Hematopoietic multipotent progenitor cell treated with erythropoietin and hydrocortisone succinate and interleukin-3 and kit ligand, for 8 days (in vitro differentiated cells): ENCODE measurements at places on chromosomes 11 and 22.

DNA sequence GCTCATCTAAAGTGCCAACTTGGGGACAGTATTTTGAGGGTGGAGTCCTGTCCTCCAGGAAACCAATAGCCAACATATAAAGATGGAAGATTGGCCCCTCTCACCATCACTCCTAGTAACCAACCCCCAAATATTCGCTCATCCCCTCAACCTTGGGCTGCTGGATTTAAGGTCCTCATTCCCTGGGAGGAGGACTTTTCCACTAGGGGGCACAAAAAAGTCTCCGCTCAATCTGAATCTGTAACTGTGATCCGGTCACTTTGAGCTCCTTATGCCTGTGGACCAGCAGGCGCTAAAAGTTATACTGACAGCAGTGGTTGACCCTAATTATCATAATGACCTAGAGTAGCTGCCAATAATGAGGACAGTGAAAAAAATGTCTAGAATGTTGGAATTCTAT, 20.5 kb upstream of the CLPB start:
- no peak for DNase-seq

- DNase-seq, result no peak
Observed at GRCh38 chr11:1896468-1896867, 4.8 kb upstream of the PRR33 start.

DNA sequence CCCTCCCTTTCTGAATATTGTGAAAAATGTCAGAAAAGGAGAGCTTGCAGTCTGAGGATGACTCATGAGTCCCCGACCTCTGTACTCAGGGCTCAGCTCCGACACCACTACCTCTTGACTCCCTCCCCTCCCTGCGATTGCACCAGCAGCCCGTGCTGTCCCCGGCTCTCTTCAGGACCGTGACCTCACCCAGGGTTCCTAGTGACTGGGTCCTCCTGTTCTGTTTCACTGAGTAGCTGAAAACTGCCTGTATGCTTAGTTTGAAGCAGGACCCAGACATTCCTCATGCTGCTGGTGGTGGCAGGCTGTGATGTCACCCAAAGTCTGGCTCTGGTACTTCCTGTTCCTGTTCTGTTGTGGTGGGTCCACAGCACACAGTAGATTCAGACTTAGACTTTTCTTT, 11.7 kb downstream of the PHRF1 start:
- DNase-seq, result no peak

GRCh38 chr22:29040385-29041275, 21.0 kb downstream of the C22orf31 start:
- DNase-seq, result peak; percentile 81

DNA sequence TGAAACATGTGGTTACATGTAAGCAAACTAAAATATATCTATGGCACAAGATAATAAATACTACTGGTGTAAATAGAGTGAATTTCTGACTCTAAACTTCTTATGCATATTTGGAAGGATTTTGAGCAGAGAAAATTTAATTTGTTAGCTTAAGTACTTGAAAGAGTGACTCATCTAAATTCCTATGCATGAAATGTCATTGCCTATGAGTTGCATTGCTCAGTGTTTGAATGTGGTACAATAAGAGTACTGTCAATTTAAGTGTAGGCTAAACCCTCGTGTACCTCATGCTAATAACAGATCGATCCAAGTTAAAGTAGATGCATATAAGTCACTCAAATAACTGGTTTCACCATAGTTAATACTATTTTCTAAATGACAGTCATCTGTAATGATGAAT, 5.3 kb upstream of the CARD18 start:
- no peak for DNase-seq

GRCh38 chr11:15563054-15563453, 448.3 kb downstream of the INSC start:
- no peak for DNase-seq

DNA sequence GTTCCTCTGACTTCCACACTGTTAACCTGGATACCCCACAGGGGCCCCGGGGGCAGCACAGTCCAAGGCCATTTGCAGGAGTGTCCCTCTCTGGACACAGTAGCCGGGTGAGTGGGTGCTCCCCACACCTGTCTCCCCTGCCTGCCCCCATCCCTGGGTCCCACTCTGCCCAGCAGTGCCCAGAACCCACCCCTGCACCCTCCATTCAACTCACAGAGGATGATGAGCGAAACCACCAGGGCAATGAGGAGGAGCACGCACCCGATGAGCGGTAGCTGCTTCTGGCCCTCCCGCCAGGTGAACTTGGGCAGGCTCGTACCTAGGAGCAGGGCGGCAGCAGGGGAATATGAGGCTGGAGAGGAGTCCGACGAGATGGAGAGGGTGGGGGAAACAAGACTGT, 12.2 kb downstream of the TMPRSS13 start:
- no peak for DNase-seq

DNA sequence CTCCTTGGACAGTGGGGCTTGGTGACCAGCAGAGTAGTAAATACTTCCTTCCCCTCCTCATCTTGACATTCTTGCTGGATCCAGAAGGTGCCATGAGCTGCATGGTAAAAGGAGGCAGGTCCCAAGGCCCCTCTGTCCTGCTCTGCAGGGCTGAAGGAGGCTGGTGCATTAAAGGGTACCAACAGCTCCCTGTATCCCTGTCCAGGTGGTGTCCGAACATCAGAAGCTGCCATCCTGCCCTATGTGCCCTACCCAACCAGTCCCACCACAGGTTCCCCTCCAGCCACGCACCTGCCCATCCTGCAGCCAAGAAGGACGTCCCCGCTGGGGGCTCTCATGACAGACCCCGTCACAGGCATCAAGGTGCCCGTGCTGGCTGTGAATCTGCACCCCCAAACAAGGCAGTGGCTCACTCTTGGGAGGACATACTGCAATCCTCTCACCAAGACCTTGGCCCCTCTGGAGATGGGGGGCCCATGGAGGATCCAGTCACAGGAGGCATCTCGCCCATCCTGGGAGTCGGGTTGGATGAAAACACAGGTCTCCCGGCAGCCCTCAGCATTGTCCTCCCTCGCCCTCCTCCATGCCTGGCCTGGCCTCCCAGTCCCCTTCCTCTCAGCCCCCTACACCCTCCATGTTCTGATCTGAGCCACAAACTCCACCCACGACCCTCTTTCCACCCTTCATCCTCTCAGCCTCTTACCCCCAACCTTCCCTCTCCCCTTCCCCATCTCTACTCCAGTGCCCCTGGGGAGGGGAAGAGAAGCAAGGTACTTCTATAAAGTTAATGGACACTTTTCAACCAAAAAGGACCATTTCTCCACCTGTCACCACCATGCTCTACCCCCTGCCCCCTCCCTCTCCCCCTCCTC, 55.1 kb downstream of the BTG4 start:
- DNase-seq, result no peak

GRCh38 chr11:35549787-35550186, 24.4 kb upstream of the PAMR1 start:
- DNase-seq, result no peak

DNA sequence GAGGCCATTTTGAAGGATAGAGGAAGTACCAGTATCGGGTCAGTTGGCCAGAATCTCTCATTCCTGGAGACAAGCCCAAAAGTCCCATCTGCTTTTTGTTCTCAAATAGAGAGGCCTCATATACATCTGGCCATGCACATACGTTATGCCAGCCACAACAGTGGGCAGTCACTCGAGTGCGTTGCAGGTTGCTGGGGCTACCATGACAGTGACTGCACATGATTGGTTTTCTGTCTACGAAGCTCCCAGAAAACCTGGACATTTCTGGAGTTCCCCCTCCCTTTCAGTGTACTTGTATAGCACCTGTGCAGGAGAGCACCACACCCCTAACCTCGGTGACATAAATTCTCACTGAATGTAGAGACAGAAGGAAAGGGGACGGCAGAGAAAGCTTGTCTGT, 62.1 kb downstream of the C22orf31 start:
- DNase-seq, result no peak

DNA sequence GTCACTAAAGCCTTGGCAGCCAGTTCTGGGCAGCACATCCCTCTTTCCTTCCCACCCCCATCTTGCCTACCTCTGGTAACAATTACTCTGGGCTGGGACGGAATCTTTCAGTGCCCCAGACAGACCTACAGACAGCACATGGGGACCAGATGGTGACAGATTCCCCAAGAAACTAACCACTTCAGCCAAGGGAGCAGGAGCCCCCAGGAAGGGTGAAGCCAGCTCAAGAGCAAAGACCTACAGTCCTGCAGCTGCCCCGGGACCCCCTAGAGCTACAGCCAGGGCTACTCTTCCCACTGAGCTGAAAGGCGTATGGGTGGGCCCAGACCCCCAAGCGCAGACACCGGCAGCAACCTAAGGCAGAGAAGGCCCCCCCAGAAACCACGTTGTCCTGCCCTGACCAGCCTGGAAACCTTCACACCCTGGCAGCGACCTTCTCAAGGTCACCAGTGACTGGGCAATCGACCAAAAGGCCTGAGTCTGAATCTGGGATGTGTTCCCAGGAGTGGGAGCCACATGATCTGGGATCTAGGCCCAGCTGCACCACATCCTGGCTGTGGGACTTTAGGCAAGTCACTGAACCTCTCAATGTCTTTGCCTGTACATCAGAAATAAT, 65.8 kb downstream of the LRRC32 start:
- DNase-seq, result no peak

GRCh38 chr22:39690881-39691605, 120.5 kb downstream of the CACNA1I start:
- no peak for DNase-seq

- DNase-seq, result no peak
Observed at GRCh38 chr22:42326301-42326700, 55.8 kb upstream of the TCF20 start.

DNA sequence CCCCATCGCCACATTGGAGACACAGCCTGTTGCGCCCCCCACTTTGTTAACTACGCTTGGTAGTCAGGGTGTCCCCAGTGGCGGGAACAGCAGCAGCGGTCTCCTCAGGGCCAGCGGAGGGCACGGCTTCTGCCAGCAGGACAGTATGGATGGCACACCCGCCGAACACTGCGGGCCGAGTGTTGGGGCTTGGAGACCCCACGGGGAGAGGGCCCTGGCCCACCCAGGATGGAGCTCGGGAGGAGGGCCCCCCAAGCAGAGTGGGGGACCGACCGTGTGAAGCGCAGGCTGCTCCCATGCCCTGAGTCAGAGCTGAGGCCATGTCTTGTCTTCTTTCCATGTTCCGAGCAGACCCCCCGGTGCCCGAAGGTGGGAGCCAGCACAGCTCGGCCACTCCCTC, 17.8 kb downstream of the MRPL23 start:
- DNase-seq, result no peak

- no peak for DNase-seq
Observed at GRCh38 chr11:128279866-128280265, 307.5 kb downstream of the ETS1 start.

GRCh38 chr22:37930270-37930951, 23.0 kb downstream of the C22orf23 start:
- DNase-seq, result peak; percentile 65
